ENCODE measurements at places on chromosomes 12 and 14. TPM values are rescaled to one million over a fixed set of nuclear protein-coding genes. Genes with fewer than 3 reads are reported as not detected.

Gene MGP
- 0.31 TPM for total RNA-seq

Gene ENO2
- total RNA-seq = 11.4 TPM

Gene GSC
- 0.42 TPM for total RNA-seq

Gene PSMA3
- 70.7 TPM for total RNA-seq

Gene CDC42BPB
- total RNA-seq = 14.1 TPM

Gene SMIM41
- total RNA-seq = 0.42 TPM

Data from mononuclear cell (primary cell).